Stimulated activated CD4-positive, alpha-beta T cell treated with anti-CD3 and anti-CD28 coated beads, Interleukin-4, amount 100 ng/mL, for 4 hours (primary cell): ENCODE measurements at places on chromosomes 11 and 22.

- no peak for DNase-seq
Measured at GRCh38 chr11:1855886-1856265, 3.0 kb downstream of the LSP1 start.

- DNase-seq: no peak
Measured at GRCh38 chr11:24070435-24070834, 426.4 kb upstream of the LUZP2 start.

GRCh38 chr11:9660886-9661285 is 3.0 kb upstream of the SWAP70 start:
- DNase-seq: no peak

DNA sequence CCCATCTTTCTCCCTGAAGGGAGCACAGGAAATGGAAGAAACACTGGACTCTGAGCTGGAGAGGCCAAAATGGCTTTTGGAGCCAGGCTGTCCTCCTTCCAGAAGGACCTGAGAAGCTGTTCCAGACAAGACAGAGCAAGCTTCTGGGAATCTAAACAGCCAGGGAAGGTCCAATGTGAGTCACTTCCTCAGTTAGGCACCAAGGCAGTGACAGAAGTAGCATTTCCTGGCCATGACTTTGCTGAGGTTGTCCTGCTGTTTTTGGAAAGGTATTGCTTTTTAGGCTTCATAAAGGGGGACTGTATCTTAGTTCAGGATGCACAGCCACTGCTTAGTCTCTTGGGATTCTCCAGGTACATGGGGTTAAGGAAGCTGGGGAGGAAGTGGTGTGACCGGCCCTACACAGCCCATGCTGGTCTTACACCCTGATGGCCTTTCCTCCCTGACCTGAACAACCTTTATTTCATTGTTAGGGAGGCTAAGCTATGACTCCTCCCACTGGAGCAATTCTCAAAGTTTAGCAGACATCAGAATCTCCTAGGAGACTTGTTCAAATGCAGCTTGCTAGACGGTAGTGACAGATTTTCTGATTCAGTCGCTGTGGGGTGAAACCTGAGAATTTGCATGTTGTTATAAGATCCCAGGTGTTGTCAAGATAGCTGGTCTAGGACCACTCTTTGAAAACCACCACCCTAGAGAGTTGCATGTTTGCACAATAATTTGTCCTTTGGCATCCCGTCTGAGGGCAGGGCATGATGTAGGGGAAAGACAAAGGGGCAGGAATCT is 6.8 kb upstream of the INSC start:
- no peak for DNase-seq

- DNase-seq: no peak
Measured at GRCh38 chr11:92224407-92225124, at the start of gene FAT3. Gene FAT3, plus strand, starts transcription at chr11:92224818. Its CDS starts 127,295 bp downstream, at chr11:92352113.

DNA sequence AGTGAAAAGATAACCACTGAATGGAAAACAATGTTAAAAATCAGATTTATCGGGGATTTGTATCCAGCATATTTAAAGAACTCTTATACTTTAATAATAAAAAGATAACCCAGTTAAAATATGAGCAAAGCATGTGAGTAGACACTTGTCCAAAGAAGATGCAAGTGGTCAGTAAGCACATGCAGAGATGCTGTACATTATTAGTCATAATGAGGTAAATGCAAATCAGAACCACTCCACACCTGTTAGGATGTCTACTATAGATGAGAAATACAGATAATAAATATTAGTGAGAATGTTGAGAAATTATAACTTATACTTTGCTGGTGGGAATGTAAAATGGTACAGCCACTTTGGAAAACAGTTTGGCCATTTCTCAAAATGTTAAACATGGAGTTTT is 28.0 kb downstream of the QSER1 start:
- DNase-seq: no peak

GRCh38 chr22:31968022-31968421 is 23.7 kb downstream of the YWHAH start:
- DNase-seq: no peak

- DNase-seq: no peak
Measured at GRCh38 chr11:37313266-37313665, 715.2 kb upstream of the RAG2 start.

GRCh38 chr11:116330439-116331185 is 442.2 kb downstream of the BUD13 start:
- no peak for DNase-seq

DNA sequence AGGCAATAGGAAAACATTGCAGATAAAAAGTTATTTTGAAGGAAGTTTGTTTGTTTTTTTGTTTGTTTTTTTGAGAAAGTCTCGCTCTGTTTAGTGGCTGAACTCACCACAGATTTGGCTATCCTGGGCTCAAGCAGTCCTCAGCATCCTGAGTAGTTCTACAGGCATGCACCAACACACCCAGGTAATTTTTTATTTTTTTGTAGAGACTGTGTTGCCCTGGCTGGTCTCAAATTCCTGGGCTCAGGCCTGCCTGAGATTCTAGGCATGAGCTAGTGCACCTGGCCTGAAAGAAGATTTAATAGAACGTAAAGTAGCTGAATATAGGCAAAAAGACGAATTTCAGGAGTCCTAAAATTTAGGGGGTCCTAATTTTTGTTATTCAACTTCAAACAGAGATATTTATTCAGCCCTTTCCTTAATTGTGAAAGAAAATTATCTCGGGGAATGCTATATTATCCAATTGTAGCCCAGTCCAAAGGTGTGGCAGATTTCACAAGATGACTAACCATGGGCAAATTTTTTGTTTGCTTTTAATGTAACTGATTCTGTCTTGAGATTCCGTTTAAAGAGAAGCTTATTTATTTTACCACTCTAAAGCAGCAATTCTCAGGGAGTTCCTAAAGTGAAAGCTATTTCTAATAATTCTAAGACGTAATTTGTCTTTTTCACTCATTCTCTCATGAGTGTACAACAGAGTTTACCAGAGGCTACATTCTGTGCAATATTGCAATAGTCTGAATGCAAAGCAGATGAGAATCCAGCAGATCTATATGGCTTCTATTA is 940 bp downstream of the IL18 start:
- DNase-seq: no peak
